ENCODE measurements at places on chromosomes 5 and 9.

- DNase-seq: no peak
Measured at GRCh38 chr5:178553517-178553916, 36.7 kb downstream of the COL23A1 start.

GRCh38 chr5:15020736-15021135 is 149.2 kb upstream of the ANKH start:
- no peak for DNase-seq

DNA sequence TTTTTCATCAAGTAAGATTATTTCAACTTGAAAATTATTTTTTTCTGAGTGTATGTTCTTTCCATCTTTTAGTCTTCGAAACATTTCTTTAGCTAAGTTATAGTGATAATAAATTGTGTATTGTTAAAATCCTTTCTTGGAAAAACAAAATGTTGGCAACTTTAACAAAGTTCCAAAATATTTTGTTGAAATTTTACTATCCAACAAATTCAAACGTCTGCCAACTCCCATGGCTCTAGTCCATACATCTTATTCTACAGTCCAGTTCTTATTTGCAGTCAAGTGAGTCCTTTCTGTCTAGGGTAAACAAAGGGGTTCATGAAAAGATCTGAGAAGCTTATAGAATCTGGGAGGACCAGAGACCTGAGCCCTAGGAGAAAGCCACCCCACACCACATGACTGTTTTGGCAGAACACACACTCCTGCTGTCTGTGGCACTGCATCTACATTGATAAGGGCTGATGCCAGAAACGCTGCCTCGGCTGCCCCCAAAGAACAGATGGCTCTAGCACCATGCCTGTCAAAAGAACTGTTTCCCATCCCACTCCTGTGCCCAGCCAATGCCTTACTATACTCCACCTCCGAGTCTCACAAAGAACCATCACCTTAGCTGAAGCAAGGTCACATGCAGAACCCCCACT is 47.5 kb downstream of the FEM1C start:
- DNase-seq: no peak

- DNase-seq: no peak
Measured at GRCh38 chr9:20255052-20255451, 367.2 kb downstream of the MLLT3 start.

DNA sequence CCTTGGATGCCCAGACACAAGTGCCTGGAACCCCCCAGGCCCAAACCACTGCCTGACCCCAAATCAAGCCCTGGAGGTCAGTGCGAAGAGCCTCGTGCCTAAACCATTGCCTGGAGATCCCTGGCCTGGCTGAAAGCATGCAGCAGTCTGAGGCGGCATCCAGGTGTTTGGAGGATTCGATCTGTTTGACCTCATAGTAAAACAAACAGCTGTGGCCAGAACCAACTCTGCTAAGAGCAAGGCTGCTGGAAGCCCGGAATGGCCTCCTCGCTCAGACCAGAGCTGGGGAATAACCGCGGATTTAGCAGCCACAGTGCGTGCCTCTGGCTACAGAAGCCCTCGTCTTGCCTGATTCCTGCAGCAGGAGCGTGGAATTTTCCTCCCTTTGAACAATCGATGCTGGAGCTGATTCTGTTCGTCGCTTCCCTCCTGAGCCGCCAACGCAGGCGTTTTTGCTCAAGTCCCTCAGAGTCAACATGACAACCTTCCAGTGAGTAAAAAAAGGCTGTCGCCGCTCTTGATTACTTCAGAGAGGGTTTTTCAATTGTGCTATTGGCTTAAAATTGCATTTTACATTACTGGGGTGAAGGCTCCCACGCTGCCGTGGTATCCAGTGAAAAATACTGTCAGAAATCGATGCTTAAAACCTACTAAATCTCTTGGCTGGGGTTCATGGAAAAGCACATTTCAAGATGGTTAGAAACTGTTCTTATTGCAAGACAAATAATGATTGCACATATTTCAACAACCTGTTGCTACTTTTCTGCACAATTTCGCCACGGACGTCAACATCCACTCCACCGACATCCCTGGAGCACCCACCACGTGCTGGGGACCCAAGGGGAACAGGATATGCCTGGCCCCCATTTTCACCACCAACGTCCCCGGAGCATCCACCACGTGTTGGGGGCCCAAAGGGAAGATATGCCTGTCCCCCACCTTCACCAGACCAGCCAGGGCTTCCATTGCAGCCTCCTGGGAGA is 190.0 kb downstream of the OLFM1 start:
- no peak for DNase-seq

- DNase-seq: no peak
Measured at GRCh38 chr5:58983526-58984452, 400.9 kb downstream of the RAB3C start.

DNA sequence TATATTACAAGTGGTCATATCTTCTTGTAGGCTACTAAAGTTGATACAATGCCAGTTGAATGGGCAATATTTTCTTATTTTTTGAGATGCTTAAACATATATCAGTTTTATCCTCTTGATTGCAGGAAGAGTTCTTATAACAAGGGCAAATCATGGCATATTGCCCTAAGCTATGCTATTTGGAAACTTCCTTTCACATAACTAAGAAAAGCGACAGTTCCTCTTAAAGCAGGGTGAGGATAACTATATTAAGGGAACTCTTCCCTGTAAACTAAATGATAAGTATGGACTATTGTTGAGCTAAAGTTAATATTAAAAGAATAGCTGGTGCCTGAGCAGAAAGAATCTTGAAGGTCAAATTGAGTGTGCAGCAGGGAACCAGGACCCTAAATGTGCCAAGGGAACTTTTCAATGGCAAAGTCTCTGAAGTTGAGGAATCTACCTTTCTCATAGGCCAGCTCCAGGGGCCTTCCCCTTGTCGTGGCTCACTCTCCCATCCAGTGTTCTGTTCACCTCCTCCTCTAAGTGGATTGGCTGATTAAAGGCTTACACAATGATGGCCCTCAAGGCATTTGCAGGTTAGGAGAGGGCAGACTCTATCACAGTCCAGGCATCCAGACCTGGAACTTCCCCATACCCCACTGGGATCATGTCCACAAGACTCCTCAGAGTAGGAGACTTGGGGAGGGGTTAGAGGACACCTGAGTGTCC is 26.8 kb downstream of the FYB1 start:
- DNase-seq: no peak

- DNase-seq: no peak
Measured at GRCh38 chr5:137462265-137462590, 36.9 kb downstream of the SPOCK1 start.

DNA sequence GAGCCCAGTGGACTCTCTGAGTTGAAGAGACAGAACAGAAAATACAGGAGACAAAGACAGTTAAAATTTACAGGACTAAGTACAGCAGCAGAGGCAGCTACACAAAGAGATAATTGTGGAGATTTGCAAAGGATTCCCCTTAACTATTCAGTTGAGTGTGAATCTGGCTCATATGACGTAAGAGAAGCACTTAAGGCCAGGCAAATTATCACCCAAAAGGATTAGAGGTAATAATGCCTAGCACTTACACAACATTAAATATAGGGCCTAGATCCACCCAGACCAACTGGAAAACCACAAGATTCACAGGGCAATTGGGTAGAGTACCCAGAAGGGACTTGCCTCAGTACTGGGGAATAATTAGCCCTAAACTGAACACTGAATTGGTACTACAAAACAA is 41.3 kb downstream of the ADAMTS6 start:
- no peak for DNase-seq

DNA sequence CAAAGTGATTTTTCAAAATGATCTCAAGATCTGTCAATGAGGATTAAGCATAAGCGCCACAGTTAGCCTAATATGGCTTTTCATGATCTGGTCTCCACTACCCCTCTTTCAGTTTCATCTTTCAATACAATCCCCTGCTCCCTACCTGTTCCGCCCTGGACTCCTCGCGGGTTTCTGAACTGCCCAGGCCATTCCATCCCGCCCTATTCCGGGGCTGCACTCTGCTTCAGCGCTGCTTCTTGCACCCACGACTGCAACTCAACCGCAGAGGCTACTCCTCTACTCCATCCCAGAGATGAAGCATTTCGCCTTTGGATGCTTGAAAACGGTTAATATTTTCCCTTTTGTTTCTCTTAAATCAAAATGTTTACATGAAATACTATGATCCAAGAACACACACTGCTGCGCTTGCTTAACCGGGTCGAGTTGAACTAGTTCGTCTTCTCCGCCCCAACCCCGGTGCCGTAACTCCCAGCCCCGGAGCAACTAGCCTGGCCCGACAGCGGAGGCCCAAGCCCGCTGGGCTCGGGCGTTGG is 716 bp upstream of the OTULIN start:
- DNase-seq: peak; percentile 70

DNA sequence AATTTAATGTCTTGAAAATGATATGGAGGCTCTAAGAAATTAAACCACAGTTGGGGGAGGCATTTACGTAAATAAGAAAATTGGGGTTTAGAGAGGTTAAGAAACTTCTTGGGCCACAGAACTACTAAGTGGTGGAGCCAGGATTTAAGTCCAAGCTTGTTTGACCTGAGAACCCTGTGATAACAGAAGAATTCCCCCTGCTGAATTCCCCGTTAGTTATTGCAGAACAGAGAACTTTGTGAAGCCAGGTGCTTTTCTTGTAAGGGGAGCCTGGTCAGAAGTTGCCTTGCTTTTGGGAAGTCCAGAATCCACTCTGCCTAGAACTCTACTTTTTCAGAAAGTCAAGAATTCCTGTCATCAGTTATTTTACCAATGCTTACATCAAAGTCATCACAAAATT is 309.3 kb upstream of the SEMA6A start:
- no peak for DNase-seq
